ENCODE measurements at places on chromosomes 5 and 9. TPM values are rescaled to one million over a fixed set of nuclear protein-coding genes. Genes with fewer than 3 reads are reported as not detected.
A peak's percentile ranks its signal among the peaks of the same experiment; 100 is the strongest.

- DNase-seq: no peak
These were observed 6.5 kb downstream of the ZNF462 start for GRCh38 chr9:106869458-106869857.

DNA sequence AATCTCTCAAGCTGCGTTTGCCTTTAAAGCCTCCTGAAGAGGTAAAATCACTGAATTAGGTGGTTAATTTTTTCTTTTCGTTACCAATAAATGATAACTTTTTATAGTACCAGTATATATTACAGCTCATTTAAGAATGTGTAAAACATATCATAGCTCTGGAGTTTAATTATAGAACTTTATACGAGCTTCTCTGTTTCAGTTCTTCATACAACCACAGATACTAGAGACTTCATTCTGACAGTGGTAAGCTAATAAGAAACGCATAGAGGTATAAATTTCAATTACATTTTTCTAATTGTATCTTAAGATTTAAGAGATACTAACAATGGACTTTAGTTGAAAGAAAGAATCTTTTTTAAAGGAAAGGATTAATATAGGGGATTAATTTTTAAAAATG lies 73.9 kb downstream of the PBX3 start:
- no peak for DNase-seq

GRCh38 chr9:93648836-93649235 lies 72.5 kb downstream of the PHF2 start:
- DNase-seq: no peak

The STXBP1 gene
- polyA plus RNA-seq: 36.9 TPM

The VCAN gene
- polyA plus RNA-seq: 282 TPM

DNA sequence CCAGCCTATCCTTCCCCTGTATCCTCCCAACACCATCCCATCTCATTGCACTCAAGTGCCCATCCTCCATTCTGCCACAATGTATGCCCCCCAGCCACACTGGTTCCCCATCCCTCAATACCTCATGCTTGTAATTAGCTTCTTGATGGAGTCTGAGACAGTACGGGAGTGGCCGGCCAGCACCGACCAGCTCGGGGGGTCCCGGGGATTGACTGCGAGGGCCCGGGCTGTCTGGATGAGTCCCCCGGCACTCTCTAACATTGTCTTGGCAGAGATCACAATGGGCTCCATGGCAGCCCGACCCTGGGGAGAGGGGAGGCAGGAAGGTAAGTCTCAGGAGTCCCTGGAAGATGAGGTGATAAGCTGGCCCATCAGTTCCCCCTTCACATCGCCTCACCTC lies 17.2 kb upstream of the TPM2 start:
- no peak for DNase-seq

GRCh38 chr9:96871176-96871575 lies 16.9 kb upstream of the ZNF782 start:
- DNase-seq: no peak

DNA sequence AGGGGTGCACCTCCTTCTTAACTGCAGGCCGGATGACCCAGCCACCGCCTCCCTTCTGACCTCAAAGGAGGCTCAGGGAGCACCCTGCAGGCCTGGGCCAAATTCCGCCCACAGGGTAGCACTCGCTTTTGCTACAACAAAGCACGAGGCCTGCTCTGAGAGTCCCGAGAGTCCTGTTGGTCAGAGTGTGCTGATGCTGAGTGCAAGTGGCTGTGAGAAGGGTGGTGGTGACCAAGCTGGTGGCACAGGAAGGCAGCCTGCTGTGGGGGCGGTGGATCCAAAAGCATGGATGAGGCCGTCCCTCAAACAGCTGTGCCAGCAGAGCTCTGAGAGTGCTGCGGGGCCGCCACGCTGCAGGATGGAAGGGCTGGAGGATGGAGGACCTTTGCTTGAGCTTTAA lies 101.8 kb downstream of the AK8 start:
- DNase-seq: no peak

DNA sequence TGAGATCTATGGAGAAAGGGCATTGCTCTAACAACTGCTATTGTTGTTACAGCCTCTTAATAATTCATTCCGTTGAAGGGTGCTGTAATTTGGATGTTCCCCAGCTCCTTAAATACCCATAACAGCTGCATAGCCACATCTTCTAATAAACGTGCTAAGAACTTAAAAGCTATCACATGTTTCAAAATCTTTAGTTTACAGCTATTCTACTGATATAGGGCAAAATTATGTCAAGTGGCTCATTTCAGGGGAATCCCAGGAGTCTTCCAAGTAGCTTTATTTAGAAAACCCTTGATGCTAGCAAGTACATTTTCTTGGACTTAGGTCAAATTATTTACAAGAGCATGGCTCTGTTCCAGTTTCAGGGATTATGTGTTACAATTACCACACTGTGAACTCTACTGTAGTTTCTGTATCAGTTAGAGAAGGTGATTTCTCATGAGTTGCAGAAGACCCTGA lies 990.4 kb upstream of the ACO1 start:
- peak; percentile 20 for DNase-seq

DNA sequence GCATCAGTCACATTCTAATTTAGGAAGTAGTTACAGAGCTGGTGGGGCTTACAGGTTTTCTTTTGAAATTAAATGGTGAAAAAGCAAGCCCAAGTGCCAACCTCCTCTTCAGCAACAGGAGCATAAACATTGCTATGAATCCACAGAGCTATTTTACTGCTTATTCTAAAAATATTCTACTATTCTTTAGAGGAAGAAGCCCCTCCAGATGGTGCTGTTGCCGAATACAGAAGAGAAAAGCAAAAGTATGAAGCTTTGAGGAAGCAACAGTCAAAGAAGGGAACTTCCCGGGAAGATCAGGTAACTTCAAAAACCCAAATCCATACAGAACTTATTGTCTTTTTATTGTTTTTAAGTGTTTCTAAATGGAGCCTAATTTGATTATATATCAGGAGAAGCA lies 202.8 kb downstream of the CWC27 start:
- no peak for DNase-seq

DNA sequence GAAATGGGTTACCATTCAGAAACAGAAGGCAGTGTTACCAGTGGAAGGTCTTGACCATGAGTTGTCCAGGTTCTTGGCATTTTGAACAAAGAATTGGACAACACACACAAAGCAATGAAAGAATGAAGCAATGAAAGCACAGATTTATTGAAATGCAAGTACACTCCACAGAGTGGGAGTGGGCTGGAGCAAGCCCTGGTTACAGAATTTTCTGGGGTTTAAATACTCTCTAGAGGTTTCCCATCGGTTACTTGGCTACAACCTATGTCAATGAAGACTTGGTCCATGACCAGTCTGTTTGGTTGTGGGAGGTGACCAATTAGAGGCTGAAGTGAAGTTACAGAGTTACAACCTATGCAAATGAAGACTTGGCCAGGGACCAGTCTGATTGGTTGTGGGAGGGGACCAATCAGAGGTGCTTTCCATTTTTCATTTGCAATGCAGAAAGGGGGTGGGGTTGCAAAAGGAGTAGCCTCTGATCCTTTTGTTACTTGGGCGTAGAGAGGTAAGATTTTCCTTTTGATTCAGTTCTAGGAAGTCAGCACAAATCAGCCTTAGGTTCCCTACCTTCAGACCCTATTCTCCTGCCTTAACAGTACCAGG lies 71.7 kb upstream of the SPRY4 start:
- DNase-seq: no peak

GRCh38 chr9:95822015-95822414 lies 53.5 kb upstream of the ERCC6L2 start:
- no peak for DNase-seq

Measured in left renal pelvis (tissue), 4 donors.